Thoracic aorta endothelial cell (primary cell): ENCODE measurements at places on chromosomes 11 and 22. TPM values are rescaled to one million over a fixed set of nuclear protein-coding genes. Genes with fewer than 3 reads are reported as not detected.

ARHGAP42 gene
- 4.4 and 4.6 TPM in 2 replicates for total RNA-seq

MRPL23 gene
- 51.5 and 60.5 TPM in 2 replicates for total RNA-seq

CTSF gene
- 7.4 and 10.0 TPM in 2 replicates for total RNA-seq

MYRF gene
- 0.66 and 1.4 TPM in 2 replicates for total RNA-seq

FOLR1 gene
- not detected in 2 replicates for total RNA-seq

APOL5 gene
- not detected in 2 replicates for total RNA-seq

PGA4 gene
- not detected in 2 replicates for total RNA-seq

PIK3C2A gene
- total RNA-seq: 236 and 286 TPM in 2 replicates

ASRGL1 gene
- 37.5 and 43.1 TPM in 2 replicates for total RNA-seq

TMEM45B gene
- total RNA-seq: 0.40 and 1.7 TPM in 2 replicates

ANGPTL5 gene
- total RNA-seq: 0.13 TPM in 1 of 2 replicates, not detected in the other

CASP12 gene
- total RNA-seq: 1.5 TPM in 2 replicates

NAALADL1 gene
- total RNA-seq: 4.4 and 5.2 TPM in 2 replicates

KDM4E gene
- not detected in 2 replicates for total RNA-seq
